Ureter (tissue), 1 donor: ENCODE measurements at places on chromosomes 7 and 10. TPM values are rescaled to one million over a fixed set of nuclear protein-coding genes. Genes with fewer than 3 reads are reported as not detected.

GRCh38 chr10:25747084-25747483, 186.9 kb upstream of the MYO3A start:
- no peak for DNase-seq

- DNase-seq = no peak
Observed at GRCh38 chr7:144824360-144824759, 11.5 kb downstream of the TPK1 start.

DNA sequence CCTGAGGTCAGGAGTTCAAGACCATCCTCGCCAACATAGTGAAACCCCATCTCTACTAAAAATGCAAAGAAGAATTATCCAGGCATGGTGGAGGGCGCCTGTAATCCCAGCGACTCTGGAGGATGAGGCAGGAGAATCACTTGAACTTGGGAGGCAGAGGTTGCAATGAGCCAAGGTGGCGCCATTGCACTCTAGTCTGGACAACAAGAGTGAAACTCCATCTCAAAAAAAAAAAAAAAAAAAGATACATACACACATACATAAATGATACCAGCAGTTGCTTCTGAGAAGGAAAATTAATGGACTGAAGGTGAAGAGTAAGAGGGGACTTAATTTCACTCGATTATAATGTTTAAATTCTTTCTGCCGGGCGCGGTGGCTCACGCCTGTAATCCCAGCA, 40.2 kb upstream of the PAX2 start:
- no peak for DNase-seq

DNA sequence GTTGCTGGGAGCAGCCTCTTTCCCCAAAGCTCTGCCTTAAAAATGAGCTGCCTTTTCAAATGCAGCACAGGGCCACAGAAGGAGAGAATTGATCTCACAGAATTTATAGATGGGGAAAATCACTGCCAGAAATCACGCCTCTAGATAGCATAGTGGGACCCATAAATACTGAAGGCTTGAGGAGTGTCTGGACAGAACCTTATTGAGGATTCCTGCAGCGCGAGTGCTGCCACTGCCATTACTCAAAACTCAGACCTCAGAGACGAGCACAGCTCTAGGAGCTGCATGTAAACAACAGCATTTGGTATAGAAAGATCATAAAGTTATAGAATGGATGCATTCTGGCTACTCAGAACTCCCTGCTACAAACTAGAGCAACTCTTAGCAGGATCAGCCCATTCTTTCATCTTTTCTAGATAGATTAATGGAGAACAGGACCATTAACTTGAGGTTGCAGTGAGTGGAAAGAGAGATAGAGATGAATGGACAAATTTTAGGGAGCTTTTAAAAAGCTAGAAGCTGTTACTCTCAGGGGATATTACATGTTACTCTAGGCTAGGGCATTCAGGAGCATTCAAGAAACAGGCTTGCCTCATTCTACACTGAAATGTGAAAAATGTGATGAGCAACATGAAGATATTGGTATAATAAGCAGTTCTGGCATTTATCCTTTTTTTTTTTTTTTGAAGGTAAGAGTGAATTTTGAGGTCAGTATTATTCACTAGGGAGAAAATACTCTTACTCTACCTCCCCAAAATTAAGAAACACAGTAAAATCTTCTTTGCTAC, 267.2 kb upstream of the SLC26A5 start:
- DNase-seq = no peak

DNA sequence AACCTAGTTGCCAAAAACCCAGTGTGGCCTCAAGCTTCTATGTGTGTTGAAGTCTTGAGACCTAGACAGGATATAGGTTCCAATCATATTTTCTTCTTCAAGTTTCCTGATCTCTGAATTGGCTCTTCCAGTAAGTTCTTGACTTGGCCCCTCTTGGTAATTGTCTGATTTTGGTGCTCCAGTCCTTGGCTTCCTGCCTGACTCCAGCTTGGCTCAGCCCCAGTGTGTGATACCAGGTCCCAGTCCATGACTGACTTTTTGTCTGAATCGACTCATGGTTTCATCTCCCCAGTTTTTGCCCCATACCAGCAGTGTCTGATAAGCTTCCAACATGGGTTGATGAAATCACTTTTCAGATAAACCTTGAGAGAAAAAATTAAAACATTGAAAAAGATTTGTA, 72.3 kb downstream of the FAS start:
- DNase-seq = no peak

GRCh38 chr7:99844328-99844727, 16.5 kb downstream of the CYP3A43 start:
- DNase-seq = no peak

DNA sequence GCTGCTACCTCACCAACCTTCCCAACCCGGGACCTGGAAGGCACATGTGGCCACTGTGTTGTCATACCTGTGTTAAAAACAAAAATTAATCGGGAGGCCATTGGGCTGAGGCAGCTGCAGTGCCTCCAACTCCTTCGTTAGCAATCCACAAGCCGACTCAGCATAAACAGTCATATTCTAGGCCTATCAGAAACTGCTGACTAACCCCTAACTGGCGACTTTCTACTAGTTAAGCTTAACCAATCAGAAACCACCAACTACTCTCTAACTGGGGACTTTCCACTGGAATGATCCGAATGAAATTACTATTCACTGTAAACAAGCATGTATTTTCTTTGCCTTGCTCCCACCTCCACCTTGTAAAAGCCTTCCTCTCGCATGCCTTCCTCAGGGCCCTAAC, 14.1 kb upstream of the TMEM72 start:
- no peak for DNase-seq

- DNase-seq = no peak
Observed at GRCh38 chr10:72270607-72271281, 3.0 kb upstream of the DDIT4 start.

DNA sequence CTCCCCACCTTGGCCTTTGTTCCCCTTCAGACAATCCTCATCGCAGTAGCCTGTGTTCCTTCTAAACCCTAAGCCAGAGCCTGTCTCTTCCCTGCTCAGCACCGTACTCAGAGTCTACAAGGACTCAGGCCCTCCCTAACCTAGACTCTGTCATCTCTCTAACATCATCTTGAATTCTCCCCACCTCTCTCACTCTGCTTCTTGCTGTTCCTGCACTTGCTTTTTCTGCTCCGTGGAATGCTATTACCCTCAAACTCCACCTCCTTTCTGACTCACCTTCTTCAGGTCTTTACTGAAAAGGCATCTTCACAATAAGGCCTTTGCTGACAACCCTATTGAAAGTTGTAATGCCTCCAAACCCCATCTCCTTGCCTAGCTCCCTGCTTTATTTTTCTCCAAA, 141.0 kb downstream of the DKK1 start:
- no peak for DNase-seq

DNA sequence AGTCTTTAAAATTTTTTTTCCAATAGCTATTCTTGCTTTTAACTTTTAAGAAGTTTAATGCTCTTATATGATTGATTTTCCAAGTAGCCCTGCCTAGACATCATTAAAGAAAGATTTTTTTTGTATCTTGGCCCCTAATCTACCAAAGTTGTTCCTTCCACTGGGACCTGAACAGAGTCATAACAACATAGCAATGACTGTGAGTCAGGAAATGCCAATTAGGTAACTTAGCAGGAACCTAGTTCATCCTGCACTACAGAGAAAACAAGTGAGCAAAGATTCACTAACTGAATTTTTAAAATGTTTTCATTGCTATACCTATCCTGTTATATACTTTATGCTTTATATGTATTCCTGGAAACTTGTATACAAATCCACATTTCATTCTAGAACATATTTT, 284.7 kb downstream of the BICC1 start:
- no peak for DNase-seq

DNA sequence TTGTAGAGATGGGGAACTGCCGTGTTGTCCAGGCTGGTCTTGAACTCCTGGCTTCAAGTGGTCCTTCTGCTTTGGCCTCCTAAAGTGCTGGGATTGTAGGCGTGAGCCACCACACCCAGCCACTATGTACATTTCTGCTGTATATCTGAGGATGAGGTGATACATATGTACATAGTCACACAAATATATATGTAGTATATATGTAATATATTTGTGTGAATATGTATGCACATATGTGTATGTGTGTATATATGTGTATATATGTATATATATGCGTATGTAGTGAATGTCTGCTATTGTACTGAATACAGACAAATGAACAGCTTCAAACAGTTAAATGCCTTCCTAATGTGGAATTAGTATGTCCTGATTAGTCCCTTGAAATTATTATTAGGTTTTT, 70.3 kb downstream of the EXOC6 start:
- DNase-seq = no peak

GRCh38 chr10:71923138-71923692, 41.0 kb upstream of the CHST3 start:
- DNase-seq = no peak

DNA sequence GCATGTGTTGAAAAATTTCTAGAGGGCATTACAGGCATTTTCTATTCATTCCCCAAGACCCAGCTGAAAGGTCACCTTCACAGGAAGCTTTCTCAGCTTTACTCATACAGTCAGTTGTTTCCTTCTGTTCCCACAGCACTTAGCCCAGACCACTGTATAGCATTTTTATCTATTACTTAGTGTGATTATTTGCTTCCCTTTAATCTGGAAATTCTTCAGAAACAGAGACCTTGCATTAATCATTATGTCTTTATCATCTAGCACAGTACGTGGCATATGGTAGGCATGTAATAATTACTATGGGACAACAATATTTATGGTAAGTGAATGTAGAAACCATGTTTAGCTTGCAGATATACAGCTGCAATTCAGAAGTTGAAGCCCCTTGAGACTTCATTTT, 38.2 kb upstream of the CDK6 start:
- no peak for DNase-seq

- DNase-seq = no peak
Observed at GRCh38 chr7:41156268-41156667, 546.6 kb downstream of the INHBA start.

- no peak for DNase-seq
Observed at GRCh38 chr10:20871970-20872369, 25.1 kb downstream of the NEBL start.

- no peak for DNase-seq
Observed at GRCh38 chr7:115346685-115347084, 424.8 kb downstream of the MDFIC start.

DNA sequence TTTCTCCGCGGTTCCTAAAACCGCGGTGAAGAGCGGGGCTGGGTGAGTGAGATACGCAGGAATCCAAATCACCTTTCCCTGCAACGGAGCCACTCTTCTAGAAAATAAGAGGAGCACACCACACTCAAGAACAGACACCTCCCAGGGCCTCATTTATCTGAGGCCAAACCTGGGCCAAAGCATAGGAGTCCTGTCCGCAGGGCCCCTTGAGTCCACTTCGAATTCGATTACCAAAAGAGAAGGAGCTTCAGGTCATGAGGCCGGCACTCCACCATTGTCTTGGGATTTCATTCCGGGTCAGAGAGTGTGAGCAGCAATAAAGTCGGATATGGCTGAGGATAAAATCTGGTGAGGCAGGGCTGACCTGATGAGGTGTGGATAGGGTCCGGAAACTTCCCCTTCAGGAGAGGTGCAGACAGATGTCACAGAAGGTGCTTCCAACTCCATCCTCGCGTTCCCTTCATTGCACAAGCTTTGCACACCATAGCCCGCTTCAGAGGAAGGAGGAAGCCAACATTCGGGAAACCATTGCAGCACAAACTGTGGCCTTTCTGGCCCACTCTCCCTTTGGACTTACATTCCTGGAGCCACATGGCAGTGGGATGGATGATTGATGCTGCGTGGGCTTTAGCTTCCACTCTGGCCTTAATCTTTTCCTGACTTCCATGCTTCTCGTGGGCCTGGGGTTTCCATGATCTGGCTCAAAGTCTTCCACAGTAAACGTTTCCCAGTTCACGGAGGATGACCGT, 27.2 kb upstream of the ZNF273 start:
- DNase-seq = peak; percentile 23

DNA sequence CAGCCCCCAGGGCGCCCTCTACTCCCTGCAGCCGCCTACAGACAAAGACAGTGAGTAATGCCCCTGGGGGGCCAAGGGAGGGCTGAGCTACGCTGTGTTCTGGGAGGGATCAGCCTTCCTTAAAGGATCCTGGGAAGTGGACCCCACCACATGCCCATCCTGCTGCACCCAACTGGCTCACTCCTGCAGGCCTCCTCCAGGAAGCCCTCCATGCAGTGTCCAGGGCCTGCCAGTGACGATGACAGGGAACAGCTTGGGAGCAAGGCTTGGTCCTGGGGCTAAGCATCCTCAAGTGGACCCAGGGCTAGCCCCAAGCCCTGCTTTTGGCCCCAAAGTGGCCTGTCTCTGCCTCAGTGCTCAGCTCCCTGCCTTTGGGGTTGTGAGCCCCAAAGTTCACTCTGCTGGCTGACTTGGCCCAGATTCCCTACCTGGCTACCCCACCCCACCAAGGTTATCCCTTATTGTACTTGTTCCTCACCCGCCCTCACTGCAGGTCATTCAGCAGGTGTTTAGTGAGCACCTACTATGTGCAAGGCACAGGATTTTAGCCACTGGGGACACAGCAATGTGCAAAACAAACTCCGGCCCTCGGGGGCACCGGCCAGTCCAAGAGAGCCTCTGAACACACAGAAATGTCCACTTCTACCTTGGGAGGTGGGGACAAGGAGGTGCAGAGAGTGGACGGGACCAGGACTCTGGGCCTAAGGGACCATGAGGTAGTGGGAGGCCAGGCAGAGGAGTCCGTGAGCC, 83.5 kb downstream of the MYL10 start:
- no peak for DNase-seq

DNA sequence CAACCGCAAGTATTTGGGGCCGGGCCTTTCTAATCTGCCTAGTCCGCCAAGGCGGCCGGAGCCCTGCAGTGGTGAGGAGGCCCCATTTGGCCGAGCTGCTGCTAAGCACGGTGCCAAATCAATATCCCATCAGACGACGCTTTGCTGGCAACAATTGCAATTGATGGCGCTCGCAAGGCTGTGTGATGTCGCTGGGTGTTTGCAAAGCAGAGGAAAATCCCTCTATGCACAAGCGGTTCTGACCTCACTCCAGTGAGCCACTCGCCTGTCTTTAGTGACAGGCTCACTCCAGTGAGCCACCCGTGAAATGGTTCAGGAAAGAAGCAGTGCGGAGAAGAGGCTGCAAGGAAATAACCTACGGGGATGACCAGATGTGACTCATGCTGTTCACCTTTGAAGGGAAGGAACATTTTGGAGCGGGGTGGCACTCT, 18.3 kb upstream of the PDE1C start:
- DNase-seq = no peak

FGFBP3 gene
- 2.9 TPM for total RNA-seq

IFIT1B gene
- not detected for total RNA-seq

ASB10 gene
- not detected for total RNA-seq

MYH16 gene
- total RNA-seq = not detected

IFIT1 gene
- 4.1 TPM for total RNA-seq

NXPH1 gene
- total RNA-seq = not detected

ADAM22 gene
- 26.4 TPM for total RNA-seq
